Cerebellar nuclear complex (tissue), 1 donor: ENCODE measurements at places on chromosomes 11 and 22.

DNA sequence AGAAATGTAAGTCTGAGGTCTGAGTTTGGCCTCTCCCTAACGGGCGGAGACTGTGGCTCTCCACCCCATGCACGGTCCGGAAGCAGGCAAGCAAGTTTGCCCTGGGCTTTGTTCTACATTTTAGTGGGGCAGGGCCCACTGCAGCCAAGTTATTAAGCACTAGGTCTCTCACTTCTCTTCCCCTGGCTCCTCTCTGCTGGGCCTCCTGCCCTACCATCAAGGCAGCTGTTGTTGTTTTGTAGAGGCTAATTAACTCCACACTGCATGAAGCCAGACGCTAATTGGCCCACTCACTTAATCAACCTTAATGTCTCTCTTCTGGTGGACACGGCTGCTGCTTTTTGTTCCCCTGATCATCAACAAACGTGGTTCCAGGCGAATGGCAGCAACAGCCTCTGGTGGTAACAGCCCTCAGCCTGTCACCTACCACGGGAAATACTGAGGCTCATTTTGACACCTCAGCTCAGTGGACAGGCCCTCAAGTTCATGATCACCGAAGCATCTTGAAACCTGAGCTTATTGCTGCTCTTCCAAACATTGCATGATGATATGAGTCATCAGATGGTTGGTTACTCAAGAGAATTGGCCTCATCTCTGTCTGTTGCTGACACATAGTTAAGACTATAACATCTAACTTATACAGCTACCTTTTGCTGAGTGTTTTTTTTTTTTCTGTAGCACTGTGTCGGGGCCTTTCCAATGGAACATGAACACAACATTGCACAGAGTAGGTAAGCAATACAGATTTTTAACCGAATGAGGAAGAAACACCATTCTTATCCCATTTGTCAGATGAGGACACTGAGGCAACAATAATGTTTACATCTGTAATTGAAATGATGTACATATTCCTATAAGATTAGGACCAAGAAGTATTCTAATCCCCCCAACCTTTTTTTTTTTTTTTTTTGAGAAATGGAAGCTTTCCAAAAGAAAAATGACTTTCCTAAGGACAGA, 20.8 kb upstream of the LMO2 start:
- DNase-seq = no peak

- no peak for DNase-seq
Observed at GRCh38 chr22:23984430-23984829, 4.5 kb downstream of the GSTT2 start.

- no peak for DNase-seq
Observed at GRCh38 chr11:124946735-124947141, 7.3 kb upstream of the CCDC15 start.

DNA sequence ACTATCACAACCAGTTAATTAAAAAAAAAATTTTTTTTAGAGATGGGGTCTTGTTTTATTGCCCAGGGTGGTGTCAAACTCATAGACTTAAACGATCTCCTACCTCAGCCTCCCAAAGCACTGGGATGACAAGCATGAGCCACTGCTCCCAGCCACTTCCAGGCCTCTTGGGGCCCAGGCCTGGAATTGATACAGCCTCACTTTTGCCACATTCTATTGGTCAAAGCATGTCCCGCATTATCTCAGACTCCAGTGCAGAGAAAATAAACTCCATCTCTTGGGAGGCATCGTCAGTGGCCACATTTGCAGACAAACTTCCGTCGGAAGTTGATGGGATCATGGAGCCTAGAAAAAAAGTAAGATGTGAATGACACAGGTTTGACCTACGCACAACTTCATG, 9.4 kb upstream of the RASD2 start:
- DNase-seq = no peak

- no peak for DNase-seq
Observed at GRCh38 chr22:26437694-26438392, 8.8 kb downstream of the ASPHD2 start.

DNA sequence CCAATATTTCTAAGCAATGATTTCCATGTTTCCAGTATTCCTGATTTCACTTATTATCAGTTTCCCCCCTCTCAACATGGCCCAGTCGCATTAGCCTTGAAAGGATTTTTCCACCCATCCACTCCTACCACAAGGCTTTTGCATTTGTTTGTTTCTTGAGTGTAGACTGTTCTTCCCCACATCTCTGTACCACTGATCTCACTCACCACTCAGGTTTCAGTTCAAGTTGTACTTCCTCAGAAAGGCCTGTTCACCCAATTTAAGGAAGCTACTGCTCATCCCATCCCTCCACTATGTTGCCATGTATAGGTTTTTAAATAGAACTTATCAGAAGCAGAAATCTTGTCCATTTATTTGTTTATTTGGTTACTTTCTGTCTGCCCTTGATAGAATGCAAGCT, 472.3 kb downstream of the FAM181B start:
- DNase-seq = no peak

GRCh38 chr11:32436751-32437494, 1.6 kb upstream of the WT1 start:
- DNase-seq = no peak

GRCh38 chr11:76074148-76075095, 131.9 kb downstream of the WNT11 start:
- DNase-seq = no peak

DNA sequence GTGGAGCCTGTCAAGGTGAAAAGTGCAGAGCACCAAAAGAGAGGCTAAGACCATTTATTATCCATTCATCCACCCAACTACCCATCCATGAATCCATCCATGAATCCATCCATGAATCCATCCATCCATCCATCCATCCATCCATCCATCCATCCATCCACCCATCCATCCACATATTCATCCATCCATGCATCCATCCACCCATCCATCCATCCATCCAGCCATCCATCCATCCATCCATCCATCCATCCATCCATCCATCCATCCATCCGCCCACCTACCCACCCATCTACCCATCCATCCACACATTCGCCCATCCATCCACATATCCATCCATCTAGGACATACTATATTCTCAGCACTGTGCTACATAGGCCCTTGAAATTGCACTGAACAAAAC, 68.0 kb downstream of the SYN3 start:
- no peak for DNase-seq

DNA sequence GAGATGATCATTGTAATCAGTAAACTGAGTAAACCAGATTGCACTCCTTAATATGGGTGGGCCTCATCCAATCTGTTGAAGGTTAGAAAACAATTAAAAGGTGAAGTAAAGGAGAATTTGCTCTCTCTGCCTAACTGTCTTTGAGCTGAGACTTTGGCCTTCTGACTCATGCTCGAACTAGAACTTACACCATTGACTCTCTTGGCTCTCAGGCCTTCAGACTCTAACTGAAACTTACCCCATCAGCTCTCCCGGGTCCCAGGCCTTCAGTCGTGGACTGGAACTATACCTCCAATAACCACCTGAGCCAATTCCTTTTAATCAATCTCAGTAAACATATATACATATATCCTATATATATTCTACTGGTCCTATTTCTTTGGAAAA, 34.0 kb downstream of the LGR4 start:
- DNase-seq = no peak

DNA sequence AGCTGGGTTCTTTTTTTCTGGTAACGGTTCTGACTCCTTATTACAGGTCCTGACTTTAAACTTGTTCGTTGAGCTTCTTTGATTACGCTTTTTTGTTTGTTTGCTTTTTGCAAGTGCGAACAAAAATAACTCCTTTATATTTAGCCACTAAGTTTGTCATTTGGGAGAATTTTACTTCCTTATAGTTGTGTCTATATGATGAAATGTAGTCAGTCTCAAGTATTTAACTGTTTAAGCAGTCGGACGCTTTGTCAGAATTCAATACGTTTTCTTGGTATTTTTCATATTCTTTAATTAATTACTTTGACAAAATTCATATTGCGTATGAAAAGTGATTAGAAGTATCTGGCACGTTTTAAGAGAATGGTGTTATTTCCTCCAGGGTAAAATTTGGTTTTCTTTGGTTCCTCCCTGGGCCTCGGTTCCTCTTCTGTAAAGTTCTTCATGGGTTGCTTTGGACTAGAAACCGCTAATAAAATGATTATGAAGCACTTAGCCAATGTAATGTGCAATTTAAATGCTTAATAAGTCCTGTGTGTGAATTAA, 1.3 kb downstream of the CBL start:
- no peak for DNase-seq

DNA sequence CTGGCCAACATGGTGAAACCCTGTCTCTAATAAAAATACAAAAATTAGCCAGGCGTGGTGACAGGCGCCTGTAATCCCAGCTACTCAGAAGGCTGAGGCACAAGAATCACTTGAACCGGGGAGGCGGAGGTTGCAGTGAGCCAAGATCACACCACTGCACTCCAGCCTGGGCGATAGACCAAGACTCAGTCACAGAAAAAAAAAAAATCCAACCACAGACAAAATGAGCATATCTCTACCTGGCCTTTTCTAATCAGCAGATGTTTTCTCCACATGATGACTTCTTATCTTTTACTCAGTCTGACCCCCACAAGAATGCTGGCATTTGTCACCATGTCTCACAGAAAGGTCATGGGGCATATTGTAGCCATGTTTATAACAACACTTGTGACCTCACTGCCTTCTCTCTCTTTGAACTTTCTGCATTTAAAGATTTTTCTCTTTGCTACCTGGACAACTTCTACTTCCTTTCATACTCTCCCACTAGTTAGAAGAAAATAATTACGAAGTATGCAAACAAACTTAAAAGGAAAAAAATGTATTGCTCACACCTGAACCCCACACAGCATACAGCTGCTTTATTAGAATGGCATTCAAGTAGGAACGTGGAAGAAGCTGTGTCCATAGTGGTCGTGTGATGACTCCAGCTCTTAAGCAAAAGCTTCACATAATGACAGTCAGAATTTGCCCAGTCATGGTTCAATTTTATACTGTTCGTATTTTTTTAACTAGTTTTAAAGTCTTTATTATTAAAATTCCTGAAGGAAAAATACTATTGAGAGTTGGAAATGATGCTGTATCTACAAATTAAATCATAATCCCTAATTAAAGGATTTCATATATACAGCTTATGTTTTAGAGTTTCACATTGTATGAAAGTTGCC, 65.4 kb downstream of the ZC3H12C start:
- DNase-seq = no peak

DNA sequence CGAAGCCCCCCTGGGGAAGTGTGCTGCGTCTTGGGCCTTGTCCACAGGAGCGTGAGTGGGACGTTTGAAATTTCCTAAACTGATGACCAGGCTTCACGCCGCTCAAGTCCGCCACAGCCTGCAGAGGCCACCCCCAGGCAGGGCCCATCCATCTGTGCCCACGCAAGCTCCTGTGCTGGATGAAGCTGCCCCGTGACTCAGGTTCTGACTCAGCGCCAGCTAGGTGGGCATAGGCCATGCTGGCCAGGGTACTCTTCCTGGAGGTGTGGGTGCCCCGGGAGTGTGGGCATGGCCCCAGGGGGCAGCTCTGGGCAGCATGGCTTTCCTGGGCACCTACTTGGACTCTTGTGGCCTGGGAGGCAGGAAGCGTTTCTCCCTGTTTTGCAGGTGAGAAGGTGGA, 134.8 kb downstream of the CACNA1I start:
- DNase-seq = no peak

DNA sequence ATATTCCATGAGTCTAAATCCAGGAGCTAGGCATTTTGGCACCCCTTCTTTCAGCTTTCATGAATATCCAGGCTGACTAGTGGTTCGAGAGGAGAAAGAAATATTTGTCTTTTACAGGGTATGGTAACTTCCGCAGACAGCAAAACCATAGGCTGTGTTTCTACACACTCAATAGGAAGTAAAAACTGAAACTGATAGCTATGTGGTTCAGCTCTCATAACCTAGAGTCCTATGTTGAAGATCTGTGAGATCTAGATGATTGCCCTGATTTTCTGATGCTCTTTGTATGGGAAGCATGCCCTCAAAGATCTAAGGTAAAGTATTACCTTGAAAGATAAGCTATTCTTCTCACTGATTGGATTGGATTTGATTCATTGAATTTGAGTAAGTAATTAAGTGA, 118.3 kb downstream of the CD44 start:
- DNase-seq = no peak

- no peak for DNase-seq
Observed at GRCh38 chr11:63598556-63598955, 15.7 kb downstream of the PLAAT3 start.

DNA sequence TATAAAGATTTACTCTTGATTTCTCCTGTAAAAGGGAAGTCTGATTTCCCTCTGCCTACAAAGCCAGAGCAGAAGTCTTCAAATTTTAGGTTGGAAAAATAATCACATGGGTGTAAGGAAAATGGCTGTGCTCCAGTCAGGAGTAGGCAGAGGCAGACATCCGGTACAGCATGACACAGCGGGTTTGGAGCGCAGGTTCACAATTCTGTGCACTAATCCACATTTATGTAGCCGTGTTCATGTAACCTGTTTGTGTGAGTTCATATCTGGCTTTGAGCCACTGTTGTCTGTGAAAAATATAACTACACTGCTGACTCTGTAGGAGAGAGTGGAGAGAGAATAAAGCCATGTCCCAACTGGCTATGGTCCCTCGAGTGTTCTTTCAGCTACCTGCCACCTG, 248.0 kb downstream of the CASP12 start:
- no peak for DNase-seq

GRCh38 chr22:26487996-26488395, 4.3 kb downstream of the SRRD start:
- DNase-seq = no peak

GRCh38 chr11:114057605-114058004, 1.9 kb upstream of the ZBTB16 start:
- no peak for DNase-seq

GRCh38 chr11:27174672-27175210, 134.1 kb downstream of the BBOX1 start:
- DNase-seq = no peak

DNA sequence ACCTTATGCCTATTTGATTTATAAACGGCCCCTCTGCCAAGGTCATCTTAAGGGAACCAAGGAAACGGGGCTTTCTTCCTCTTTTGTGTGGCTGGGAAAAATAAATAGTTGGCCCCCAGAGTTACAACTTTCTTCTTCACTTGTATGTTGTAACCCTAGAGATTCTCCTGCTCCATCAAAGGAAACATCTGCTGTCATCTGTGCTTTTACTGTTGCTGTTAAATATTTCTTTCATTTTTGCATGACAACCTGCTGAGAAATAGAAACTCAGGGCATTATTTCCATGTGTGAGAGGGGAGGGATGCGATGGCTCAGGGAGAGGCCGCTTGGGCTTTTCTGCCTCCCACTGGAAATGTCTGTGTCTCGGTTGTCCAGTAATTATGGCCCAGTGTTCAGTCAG, 21.8 kb upstream of the CDC42EP2 start:
- DNase-seq = no peak

- no peak for DNase-seq
Observed at GRCh38 chr11:110113973-110114372, 20.8 kb downstream of the ZC3H12C start.

DNA sequence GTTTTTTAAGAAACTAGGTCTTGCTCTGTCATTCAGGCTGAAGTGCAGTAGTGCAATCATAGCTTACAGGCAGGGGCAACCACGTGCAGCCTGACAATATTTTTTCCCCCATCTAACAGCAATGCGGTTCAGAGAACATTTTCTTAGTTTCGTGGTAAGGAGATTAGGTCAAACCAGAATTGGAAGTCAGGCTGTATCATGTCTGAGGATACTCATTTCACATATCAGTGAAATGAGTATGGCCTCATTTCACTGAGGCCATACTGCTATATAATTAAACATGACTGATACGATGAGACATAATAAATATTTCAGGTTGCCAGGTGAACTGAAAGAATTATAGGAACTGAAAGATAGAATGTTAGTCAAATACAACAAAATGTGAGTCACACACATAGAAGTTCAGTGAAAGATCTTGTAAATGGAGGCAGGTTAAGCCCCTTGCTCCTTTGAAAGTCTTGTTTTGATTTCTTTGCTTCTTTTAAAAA, 32.5 kb upstream of the IZUMO1R start:
- no peak for DNase-seq

- DNase-seq = no peak
Observed at GRCh38 chr11:130180896-130181294, 21.3 kb downstream of the ST14 start.
